Effector memory CD8-positive, alpha-beta T cell (primary cell): ENCODE measurements at places on chromosomes 6 and 20.

- H3K4me1 ChIP-seq, result peaks cover 32% of the 10 kb centered on the region
- peak overlapping the region; percentile 15 for H3K4me3 ChIP-seq
- DNase-seq, result no peak
- H3K36me3 ChIP-seq, result no peaks in the 10 kb centered on the region
- H3K27me3 ChIP-seq, result no peaks in the 10 kb centered on the region
These were observed 378 bp upstream of the ERVFRD-1 start for GRCh38 chr6:11111769-11112437.

DNA sequence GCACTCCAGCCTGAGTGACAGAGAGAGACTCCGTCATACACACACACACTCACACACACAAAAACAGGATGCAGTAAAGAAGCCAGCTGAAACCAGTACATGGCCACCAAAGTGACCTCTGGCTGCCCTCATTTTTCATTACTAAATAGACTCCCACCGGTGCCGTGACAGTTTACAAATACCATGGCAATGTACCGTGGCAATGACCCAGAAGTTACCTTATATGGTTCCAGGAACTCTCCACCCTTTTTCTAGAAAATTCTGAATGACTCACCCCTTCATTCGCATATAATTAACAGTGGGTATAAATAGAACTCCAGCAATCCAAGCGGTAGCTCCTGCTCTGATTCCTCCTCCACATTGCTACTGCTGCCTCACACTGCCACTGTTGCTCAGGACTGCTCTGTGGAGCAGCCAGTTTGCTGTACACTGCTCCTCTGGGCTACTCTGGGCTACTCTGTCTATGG, 57.7 kb downstream of the SNX5 start:
- DNase-seq, result no peak
- no peak overlapping the region for H3K27ac ChIP-seq
- no peaks in the 10 kb centered on the region for H3K4me1 ChIP-seq

DNA sequence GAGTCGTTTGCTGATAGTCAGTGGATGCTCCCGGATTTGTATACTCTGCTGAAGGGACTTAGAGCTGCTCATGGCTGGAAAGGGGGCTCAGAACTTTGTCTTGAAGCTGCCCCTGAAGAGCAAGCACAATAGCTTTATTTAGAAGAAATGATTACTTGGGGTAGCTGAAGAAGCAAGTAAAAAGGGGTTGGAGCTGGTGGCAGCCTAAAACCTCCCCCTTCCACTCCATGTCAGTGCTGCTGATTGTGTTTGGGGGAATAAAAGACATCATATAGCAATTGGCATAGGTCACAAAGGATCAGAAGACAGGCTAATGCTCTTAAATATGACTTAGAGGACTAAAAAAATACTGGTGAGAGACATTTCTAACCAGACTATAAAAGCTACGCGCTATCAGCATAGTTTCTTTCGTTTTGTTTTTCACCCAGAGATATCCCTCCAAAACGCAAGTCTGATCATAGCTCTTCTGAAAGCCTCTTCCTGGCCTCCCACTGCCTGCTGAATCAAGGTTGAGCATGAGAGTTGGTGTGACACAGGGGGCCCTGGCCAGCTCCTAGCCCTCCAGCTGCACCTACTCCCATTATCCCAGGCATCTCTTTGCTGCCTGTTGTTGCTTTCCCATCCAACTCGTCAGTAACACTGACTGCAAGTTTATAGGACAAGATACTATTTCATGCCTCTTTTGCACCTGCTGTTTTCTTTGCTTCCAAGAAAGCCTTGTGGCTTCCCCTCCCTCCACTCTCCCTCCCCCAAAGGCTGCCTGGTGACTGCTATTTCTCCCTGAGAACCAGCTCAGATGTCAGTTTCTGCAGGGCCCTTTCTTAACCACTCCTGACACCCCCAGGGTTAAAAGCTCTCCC, 33.9 kb upstream of the SGK1 start:
- peak overlapping the region; percentile 19 for H3K4me3 ChIP-seq
- DNase-seq, result no peak
- no peaks in the 10 kb centered on the region for H3K36me3 ChIP-seq
- peaks cover 11% of the 10 kb centered on the region for H3K4me1 ChIP-seq
- H3K27ac ChIP-seq, result peak overlapping the region; percentile 57

- peak; percentile 33 for DNase-seq
- H3K27me3 ChIP-seq, result no peaks in the 10 kb centered on the region
- H3K4me3 ChIP-seq, result peak overlapping the region; percentile 80
- peak overlapping the region; percentile 95 for H3K27ac ChIP-seq
- H3K4me1 ChIP-seq, result peaks cover 95% of the 10 kb centered on the region
- peaks cover 21% of the 10 kb centered on the region for H3K36me3 ChIP-seq
These were observed 9.6 kb downstream of the IGF2R start for GRCh38 chr6:159978291-159979135.

- no peak for DNase-seq
- H3K36me3 ChIP-seq, result no peaks in the 10 kb centered on the region
- no peak overlapping the region for H3K27ac ChIP-seq
- no peak overlapping the region for H3K4me3 ChIP-seq
- peaks cover 10% of the 10 kb centered on the region for H3K27me3 ChIP-seq
These were observed 31.5 kb downstream of the CPNE5 start for GRCh38 chr6:36807750-36808149.
